Bronchus fibroblast of lung (primary cell): ENCODE measurements at places on chromosomes 16 and 17. TPM values are rescaled to one million over a fixed set of nuclear protein-coding genes. Genes with fewer than 3 reads are reported as not detected.

Gene FNDC8
- total RNA-seq, result not detected in 2 replicates

Gene TMC6
- 1.0 and 1.5 TPM in 2 replicates for total RNA-seq

Gene PRR35
- total RNA-seq, result not detected in 2 replicates

Gene KRTAP2-3
- total RNA-seq, result not detected in 2 replicates

Gene NACA2
- total RNA-seq, result not detected in 2 replicates

Gene PRAC2
- total RNA-seq, result not detected in 2 replicates
